Left cardiac atrium (tissue), 4 donors: ENCODE measurements at places on chromosomes 16 and 17. TPM values are rescaled to one million over a fixed set of nuclear protein-coding genes. Genes with fewer than 3 reads are reported as not detected.

- DNase-seq = no peak
These were observed 1.3 kb downstream of the CLUH start for GRCh38 chr17:2710071-2710802.

The SKAP1 gene
- 0.88 TPM for total RNA-seq

GRCh38 chr17:73256220-73256619 is 5.5 kb downstream of the CPSF4L start:
- no peak for DNase-seq

The ARL16 gene
- 22.3 TPM for total RNA-seq

GRCh38 chr16:50692999-50693781 is at the start of gene NOD2:
TSS of gene NOD2 (plus strand) at chr16:50693606. CDS start at chr16:50699496, 5,890 bp downstream.
- DNase-seq = no peak

The CFAP97D1 gene
- total RNA-seq = not detected

The HS3ST6 gene
- not detected for total RNA-seq

DNA sequence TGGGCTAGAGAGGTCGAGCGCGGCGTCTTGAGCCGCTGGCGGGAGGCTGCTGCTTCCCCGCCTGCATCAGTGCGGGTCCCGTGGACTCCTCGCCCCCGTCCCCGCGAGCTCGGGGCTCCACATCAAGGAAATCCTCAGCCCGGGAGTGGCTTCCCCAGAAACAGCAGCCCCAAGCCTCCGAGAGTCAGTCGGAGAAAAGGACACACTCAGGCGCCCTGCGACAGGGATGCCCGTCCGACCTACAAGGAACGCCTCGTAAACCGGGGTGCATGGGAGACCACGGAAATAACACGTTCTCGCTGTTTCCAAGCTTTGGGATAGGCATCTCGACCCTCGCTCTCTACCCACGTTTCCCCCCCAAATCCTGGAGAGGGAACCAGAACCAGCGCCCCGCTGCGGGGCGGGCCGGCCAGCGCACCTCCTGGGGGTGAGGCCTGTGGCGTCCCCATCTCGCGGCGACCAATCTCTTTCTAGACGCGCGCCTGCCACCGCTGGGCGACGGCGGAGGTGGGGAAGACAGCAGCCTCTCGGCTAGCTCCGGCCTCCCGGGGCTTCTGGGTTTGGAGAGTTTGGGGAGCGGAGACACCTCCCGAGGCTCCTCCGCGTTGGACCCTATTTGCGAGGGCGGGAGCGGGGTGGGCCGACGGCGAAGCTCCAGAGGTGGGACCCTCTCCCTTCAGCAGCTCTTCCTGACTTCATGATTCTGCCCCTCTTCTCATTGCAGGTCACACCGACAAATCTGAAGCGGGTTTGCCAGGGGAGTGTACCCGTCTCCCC is 759 bp upstream of the TP53I13 start:
- peak; percentile 75 for DNase-seq

The TBC1D3I gene
- total RNA-seq = not detected

GRCh38 chr17:67759355-67760171 is 41.8 kb downstream of the NOL11 start:
- DNase-seq = peak; percentile 76

- peak; percentile 89 for DNase-seq
These were observed 7.4 kb upstream of the ABR start for GRCh38 chr17:1186923-1187771.

DNA sequence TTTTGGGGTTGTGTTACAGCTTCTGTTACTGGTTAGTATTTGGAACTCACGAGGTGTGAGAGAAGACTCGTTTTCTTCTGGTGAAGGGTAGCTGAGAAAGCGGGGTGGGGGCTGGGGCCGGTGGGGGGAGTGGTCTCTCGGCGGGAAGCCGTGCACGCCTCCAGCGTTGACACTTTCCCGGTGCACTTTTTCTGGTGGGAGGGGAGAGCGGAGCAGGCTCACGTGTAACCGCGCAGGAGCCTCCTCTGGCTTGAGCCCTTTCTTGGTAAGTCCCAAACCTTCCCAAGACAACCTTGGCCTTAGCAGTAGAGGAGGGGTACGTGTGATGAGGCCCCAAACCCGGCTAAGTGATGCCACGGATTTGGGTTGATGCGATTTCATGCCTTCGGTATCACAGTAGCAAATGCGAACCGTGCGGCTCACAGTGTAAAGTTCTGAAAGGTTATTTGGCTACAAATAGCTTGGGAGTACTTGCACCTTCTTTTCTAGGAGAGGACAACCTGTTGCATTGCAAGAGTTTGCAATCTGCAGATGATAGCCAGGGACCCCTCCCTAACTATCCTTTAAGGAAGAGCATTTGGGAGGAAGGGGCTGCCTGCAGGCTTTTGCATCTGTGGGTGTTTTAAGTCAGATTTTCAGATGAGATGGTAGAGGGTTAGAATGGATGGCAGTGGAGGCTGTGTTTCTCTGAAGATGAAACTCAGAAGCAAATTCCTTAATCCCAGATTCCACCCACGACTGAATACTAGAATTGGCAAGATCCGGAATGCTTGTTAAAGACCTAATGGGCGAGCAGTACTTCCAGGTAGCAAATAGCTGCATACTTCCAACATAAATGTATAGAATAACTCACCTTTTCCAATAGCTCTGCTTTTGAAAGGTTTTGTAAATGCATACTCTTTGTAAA is 1.5 kb downstream of the HLF start:
- no peak for DNase-seq
